Stimulated activated CD8-positive, alpha-beta memory T cell treated with anti-CD3 and anti-CD28 coated beads, Interleukin-7, amount 100 ng/mL, for 48 hours (primary cell): ENCODE measurements at places on chromosomes 16 and 17.

- no peak for DNase-seq
Measured at GRCh38 chr16:88940862-88941817, 35.9 kb downstream of the CBFA2T3 start.

- no peak for DNase-seq
Measured at GRCh38 chr17:1360975-1361374, 39.0 kb downstream of the YWHAE start.

DNA sequence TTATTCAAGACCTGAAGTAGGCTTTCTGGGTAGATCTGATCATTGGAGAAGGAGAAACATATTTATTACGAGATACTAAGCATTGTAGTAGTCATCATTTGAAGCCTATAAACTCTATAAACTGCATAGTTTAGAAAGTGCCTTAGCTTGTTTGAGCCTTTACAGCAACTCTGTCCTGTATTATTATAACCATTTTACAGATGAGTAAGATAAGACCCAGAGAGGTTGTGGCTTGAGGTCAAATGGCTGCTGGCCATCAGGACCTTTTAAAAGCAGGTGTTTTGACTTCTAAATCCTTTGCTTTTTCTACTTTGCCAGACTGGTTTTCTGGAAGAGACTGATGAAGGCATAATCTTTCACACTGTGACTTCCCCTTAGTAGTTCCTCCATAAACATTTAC lies 7.1 kb downstream of the USP10 start:
- DNase-seq, result no peak

DNA sequence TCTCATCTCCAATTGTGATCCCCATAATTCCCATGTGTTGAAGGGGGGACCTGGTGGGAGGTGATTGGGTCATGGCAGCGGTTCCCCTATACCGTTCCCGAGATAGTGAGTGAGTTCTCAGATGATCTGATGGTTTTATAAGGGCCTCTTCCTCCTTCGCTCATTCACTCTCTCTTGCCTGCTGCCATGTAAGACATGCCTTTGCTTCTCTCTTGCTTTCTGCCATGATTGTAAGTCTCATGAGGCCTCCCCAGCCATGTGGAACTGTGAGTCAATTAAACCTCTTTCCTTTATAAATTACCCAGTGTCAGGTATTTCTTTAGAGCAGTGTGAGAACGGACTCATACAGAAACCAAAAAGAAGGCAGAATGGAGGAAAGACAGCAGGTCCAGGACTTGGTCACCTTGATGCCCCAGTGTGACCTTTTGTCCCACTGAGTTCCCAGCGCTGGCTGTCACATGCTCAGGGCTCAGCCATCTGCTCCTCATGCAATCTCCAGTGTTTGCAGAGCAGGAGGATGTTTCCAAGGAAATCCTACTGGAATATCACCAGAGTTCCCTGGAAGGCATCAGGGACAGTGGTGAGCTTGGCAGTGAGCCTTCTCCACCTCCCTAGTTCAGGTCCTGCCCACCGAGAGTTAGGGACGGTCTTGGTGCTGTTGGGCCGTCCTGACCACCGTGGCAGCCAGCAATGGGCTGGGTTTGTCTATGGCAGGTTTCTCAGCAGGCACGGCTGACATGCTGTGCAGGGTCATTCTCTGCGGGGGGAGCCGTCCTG lies 96.7 kb downstream of the SEC14L1 start:
- DNase-seq, result no peak

- DNase-seq, result no peak
Measured at GRCh38 chr17:28536532-28537218, 15.7 kb downstream of the UNC119 start.

GRCh38 chr17:80773243-80773991 lies 218.2 kb upstream of the CHMP6 start:
- DNase-seq, result no peak

DNA sequence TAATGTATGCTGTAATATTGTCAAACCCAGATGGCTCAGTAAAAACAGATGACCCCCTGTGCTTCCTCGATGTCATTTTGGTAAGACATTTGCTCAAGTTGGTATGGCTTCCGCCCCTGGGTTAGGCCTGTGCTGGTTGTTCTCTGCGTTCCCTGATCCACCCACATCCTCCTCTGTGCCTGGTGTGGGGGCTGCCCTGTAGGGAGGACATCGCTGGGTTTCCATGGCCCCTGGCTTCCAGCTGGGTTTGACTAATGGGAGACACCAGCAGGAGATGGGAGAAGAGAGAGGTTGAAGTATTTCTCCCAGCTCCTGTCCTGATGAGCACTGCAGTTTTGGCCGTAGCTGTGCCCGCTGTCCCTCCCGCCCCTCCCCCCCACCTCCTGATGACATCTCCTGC lies 4.4 kb upstream of the MFAP4 start:
- no peak for DNase-seq

DNA sequence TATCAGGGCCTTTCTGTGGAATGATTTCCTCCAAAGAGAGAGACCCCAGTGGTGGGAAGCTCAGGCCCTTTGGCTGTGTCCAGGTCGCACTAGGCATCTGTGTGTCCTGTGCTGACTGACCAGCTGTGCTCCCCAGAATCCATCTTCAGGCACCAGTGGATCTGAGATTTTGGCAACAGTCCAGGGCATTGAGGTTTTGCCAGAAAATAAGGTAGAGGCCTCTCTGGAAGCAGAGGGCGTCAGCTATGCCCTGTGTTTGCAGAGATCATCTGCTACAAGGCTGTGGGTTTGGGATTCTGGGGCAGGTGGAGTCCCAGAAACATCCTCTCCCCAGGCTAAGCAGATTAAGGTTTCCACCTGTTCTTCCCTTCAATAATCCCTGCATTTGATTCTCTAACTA lies 57.5 kb upstream of the TOB1 start:
- no peak for DNase-seq

GRCh38 chr17:64024215-64024654 lies 3.8 kb upstream of the ICAM2 start:
- DNase-seq, result no peak

DNA sequence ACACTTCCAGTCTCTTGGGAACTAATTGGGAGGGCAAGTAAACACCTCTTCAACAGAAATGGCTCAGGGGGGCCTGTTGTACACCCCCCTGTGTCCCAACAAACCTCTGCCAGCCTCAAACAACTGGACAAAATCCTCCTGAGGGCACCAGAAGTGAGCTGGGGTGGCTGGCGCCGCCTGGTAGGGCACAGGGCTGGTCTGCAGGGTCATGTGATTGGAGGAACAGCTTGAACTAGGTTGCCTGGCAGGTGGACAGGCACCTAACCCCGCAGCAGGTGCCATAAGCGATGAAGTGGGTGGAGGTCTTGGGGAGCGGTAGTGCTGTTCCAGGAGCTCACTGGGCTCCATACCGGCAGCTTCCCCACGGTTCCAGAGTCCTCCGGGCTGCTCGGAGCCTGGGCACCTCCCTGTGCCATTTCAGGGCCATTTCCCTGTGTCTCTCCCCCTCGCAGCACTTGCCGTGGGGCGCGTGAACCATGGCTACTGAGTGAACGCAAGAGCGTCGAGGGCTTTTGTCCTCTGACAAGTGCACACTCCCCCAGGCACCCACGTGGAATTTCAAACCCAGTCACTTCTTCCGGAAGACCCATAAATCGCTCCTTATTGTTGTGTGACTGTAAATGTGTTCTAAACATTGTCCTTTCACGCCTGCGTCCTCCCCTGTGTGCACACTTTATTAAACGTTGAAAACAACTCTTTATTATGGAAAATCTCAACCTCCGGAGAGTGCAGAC lies 101.5 kb downstream of the SEC14L1 start:
- DNase-seq, result no peak

DNA sequence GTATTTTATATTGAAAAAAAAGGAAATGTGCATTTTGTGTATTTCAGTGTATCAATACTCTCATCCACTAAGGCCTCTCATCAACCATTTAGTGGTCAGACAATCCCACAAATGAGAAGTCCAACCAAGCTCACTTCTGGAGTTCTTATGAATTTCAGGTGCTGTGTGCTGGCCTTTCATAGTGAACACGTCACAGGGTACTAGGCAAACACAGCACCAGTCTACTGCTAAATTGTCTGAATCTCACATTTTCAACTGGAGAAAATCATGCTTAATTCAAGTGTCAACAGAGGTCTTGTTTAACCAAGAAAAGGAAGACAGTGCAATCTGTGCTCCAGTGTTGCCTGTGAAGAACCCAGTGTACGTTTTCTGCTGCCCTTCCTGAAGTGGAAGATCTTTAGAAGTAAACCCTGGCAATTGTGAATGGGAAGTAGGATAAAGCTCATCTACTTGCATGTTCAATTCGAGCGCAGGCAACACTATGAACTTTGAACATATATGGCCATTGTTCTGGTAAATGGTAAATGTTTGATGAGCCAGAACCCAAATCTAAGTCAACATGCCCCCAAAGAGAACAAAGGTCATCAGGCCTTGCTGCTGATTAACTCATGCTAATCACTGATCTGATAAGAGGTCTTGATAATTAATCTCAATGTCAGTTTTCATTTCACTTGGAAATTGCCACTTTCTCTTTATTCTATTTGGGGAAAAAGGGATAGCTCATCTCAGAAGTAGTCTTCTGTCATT lies 439.2 kb upstream of the SOX9 start:
- DNase-seq, result no peak

DNA sequence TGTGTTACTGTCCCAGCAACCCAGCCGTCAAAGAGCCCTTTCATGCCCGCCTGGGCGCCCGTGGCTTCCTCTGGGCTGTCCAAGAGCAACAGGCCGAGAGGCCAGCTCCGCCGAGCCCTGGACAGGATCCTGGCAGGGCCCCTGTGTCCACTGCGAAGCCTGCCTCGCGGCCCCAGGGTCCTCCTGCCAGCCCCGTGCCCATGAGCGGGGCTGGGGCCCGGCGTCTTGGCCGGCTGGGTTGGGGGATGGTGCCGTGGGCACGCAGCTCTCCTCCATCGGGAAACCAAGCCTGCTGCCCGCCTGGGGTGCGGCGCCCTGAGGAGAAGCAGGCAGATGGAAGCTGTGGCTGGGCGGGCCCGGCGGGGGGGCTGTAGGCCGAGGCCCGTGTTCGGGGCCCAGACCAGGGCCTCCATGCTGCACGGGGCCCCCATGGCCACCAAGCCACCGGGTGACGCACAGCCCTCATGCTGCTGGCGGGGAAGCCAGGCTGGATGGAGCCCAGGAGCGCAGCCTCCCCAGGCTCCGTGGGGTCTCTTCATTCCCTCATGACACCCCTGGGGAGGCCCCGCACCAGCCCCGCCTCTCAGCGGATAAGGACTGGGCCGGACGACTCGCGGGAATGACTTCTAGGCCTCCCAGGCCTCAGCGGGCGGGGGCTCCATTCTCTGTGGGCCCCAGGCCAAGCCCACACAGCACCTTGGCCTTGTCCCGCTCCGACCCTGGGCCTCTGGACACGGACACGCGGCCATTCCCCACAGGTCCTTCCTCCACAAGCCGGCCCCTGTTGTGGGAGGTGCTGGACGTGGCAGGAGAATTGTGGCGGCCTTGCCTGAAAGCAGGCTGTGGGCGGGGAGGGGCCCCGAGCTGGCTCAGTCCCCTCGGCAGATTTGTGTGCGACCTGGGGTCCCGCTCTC lies at the start of gene C1QTNF8:
Gene C1QTNF8 (minus strand): TSS at position 76 of the 914 bp plus-strand sequence. CDS start 1,322 bp downstream, outside the sequence.
- DNase-seq, result no peak

DNA sequence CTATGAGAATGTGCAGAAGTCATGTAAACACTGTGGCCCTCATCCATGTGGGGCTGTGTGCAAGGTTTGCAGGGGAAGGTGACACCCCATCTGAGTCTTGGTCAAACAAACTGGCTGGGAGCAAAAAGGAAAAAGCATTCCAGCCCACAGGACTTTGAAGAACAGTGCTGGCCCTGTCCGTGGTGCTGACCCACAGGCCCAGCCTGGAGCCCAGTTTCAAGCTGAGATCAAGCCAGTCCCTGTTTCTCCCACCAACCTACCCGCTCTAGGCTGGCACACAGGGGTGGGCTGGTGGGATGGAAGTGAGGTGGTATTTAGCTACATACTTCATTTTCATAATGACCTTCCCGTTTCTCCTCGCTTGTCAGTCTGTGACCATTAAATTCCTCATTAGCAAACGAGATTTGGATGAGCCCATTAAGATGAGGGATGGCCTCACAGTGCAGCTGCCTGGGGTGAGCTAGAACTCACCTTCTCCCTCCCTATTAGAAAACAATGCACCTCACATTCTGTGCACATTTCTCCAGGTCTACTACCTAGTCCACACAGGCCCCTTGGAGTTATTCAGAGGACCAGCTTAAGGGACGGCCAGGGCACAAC lies 12.6 kb upstream of the RPL38 start:
- no peak for DNase-seq

DNA sequence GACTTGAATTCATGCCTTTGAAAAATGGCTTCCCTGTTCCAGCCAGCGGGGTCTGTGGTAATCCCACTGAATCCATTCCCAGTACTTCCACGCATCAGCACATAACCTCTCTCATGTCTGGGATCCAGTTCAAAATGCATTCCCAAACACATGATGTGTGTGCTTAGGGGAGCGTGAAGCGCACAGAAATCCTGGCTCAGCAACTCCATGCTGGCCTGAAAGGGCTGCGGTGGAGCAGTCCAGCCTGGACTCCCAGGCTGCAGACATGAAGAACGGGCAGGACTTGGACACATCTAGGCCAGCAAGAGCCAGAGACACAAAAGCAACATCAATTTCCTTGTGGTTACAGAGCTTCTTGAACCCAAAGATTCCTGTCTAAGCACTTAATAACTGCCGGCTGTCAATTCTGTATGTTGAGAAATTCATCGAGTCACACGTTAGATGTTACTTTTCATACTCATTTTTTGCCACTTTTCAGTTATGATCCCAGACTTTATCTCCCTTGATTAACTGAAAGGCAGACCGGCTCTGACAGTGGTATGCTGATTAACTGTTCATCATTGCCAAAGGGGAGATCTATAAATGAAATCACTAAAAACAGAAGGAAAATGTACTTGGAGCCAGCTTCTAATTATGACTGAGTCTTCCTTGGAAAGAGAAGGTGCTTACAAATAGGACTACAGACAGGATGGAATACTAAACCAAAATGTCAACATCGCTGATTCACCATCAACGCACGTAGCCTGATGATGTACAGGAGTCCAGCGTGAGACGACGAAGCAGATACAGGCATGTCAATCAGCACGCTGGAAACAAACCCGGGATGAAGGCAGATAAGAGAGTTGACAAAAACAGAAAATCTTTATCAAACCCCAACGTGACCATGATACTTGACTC lies 23.0 kb downstream of the NSMCE1 start:
- peak; percentile 74 for DNase-seq

DNA sequence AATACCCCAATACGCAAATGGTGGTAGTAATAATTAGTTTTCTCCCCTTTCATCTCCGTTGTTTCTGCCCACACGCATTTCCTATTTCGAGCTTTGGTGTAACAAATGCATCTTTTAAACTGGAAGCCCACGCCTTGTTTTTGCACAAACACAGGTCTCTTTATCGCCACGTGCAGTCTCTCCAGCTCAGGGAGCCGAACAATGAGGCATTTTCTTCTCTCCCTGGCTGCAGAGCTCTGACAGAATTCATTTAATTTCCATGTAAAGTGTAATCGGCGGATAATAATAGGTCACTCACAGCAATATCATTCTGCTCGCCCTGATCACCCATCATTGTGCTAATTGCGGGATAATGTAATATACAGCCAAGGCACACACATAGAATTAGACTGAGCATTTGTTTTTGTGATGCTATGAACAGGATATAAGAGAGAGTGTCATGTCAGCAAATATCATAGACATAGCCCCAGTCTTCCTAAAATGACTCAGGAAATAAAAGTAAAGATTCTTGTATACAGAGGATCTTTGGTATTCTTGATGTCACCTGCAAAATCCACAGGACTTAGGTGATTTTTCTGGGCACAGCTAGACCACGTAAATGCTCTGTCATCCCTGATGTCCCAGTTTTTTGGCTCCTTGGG lies 452.6 kb upstream of the CDH11 start:
- DNase-seq, result no peak
